DMS79 treated with DMSO at 0.1 percent for 48 hours (cell line): ENCODE measurements at places on chromosomes 3 and 15.
A peak's percentile ranks its signal among the peaks of the same experiment; 100 is the strongest.

GRCh38 chr15:64599716-64600115, 139.3 kb downstream of the ZNF609 start:
- peak; percentile 10 for DNase-seq

DNA sequence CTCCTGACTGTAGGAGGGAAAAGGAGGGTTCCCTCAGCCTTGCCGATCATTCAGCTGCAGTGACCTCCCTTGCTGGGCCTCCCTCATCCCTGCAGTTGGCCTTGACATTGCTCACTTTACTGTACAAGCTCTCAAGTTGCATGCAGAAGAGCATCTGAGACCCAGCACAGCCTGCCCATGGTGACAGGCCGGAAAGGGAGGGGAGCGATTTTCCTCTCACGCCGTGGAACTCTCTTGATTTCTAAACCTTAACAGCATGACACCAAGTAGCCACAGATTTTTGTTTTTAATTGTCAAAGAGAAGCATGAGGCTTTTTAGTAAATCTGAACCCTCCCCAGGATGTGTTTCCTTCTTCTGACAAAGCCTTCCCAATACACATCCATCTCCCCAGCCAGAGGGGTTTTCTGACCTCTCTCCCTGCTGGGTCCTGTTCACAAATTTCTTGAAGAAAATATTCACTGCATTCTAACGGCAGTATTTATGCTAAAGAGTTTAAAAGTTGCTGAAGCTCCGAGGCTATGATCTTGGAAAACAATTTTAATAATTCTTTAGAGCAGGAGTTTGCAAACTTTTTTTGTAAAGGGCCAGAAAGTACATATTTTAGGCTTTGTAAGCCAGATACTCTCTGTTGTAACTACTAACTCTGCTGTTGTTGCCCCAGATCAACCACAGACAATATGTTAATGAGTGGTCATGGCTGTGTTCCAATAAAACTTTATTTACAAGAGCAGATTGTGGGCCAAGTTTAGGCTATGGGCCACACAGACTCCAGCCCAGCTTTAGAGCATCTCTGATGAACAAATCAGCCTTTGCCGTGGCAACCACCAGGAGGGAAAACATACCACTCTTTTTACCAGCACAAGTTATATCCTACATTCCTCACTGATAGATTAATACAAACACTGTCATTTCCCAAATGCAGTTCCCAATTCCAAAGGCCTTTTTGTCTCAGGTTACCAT, 34.8 kb downstream of the LMCD1 start:
- DNase-seq: no peak

DNA sequence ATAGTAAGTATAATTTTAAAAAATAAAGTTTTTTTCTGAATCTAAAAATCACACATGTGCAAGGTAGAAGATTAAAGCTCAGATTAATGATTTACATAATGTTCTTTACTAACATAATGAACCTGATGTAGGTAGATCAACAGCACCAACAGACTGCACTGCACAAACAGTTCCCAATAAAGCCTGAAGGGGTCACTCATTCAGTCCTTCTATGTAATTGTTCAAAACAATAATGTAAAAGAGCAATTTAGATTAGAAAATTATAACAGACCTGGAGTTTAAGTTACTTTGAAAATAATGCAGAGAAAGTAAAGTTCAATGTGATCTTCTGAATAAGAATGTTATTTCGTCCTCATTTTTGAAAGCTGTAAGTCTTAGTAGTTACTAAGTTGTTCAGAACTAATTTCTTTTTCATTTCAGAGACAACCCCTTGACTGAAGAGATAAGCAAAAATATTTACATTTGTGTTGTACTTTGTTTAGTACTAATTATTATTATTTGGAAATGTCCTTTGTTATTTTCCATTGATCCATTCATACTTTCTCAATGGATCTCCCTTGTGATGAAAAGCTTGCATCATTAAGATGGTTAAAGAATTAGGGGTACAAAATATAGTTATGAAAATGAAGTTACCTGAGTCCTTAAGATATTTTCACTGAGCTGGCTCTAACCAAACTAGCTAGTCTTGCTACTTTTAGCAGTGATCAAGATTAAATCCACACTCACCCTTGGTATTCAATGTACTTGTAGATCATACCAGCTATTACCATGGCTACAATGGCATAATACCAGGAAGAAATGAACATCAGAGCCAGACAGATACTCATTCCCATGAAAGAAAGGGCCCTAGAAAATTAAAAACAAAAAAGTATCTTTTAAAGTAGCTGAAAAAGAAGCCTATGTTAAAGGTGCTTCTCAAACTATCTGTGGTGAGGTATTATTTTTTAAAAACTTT, 16.8 kb downstream of the EMC4 start:
- no peak for DNase-seq

GRCh38 chr3:70989174-70989573, 594.4 kb downstream of the FOXP1 start:
- DNase-seq: no peak

- peak; percentile 68 for DNase-seq
Measured at GRCh38 chr15:58562135-58562534, 130.3 kb downstream of the LIPC start.

- DNase-seq: no peak
Measured at GRCh38 chr15:64305261-64305660, 50.7 kb downstream of the CSNK1G1 start.

DNA sequence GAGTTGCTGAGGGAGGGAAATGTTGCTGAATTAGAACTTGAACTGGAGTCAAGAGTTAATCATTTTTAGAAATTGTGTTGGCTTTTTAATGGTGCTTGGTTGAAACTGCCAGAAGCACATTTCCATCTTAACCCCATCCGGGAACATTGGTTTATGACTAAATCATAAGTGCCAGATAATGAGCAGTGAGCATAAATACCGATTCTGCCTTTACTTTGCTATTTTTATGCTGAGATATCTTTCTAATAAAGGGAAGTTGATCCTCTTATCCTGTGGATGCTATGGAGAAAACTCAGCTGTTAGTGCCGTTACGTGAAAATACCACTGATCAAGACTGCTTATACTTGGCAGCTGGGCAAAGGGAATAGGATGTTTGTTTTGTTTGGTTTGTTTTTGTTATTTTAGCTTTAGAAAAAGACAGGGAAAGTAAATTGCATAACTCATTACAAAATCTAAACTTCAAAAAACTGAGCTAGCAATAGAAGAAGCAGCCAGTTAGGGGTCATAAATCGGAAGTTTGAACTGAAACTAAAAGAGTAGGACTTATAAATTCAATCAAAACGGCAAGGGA, 813.1 kb downstream of the NAALADL2 start:
- no peak for DNase-seq

DNA sequence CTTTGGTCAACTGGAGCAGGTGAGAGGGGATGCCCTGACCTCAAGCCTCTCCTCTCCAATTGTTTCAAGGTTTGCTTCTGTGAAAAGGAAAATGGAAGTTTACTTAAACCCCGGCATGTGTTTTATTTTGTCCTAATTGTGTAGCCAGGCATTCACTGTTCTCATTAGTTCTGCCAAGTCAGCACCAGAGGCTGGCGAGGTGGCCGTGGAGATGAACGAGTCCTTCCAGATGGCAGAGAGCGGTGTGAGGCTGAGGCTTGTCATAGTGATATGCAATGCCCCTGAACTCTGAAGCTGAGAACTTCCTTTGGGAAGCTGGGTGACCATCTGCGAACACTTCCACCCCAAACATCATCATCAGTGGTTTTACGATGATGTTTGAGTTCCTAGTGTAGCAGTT, 199.6 kb downstream of the TJP1 start:
- DNase-seq: no peak

- no peak for DNase-seq
Measured at GRCh38 chr3:127690823-127691452, 18.2 kb downstream of the ABTB1 start.

DNA sequence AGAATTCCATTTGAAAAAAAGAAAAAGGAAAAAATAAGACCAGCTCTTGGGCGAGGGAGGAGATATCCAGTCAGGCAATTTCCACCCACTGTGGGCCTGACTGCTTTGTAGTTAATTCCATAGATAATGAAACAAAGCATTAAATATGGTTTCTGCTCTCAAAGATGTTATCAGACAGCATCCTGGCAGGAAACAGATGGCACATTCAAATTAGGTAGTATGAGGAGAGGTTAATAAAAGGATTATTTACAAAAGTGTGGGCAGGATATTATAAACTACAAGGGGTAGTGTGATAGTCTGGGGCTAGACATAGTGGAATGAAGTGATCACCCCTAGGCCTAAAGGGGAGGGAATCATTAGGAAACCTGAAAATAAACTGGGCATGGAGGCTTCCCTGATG, 193.2 kb downstream of the CLSTN2 start:
- no peak for DNase-seq

- no peak for DNase-seq
Measured at GRCh38 chr3:99780749-99781148, 36.9 kb upstream of the CMSS1 start.

DNA sequence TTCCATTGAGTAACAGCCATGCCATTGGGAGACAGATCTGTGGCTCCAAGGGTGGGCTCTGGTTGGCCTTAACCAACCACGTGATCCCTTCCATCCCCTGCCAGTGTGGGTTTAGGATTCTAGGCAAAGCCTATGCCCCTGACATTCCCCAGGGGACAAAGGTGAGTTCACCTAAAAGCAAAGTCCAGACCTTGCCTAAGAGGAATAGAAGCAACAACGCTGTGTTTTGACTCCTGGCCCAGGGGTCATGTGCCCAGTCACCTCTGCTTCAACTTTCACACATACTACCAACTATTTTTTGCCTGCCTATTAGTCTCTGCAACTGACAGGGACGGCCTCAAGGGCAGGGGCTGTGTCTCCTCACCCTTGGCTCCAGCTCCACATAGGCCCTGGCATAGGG, 42.0 kb downstream of the FAM3D start:
- no peak for DNase-seq

DNA sequence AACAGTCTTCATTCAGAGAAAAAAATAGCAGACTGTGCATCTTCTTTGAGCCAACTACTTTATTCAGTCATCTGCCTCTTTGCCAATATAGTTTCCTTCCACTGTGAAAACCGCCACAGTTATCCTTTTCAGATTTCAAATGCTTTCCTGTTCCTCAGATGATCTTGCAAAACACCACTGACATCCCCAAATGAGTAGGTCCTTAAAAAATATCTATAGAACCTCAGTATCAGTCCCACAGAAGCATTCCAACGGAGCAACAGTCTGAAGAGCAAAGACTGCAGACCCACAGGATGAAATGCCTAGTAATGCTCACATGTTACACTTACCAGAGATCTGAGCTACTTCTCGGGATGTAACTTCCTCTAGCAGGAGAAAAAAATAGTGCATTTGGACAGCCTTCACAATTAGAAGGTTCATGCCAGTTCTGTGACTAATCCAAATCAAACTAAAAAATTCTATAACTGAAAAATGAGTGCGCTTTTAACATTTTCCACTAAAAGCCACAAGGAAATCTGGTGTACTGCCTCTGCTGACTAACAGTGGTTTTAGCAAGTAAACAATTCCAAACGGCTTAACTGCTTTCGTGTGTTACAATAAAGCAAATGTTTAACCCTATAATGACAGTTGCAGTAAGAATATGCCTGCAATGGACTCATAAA, at the start of gene ANKRD28:
Gene ANKRD28 (minus strand): TSS at position 338 of the 662 bp plus-strand sequence. CDS start 1,458 bp downstream, outside the sequence.
- DNase-seq: no peak

- no peak for DNase-seq
Measured at GRCh38 chr3:8891303-8891702, 72.0 kb downstream of the RAD18 start.

DNA sequence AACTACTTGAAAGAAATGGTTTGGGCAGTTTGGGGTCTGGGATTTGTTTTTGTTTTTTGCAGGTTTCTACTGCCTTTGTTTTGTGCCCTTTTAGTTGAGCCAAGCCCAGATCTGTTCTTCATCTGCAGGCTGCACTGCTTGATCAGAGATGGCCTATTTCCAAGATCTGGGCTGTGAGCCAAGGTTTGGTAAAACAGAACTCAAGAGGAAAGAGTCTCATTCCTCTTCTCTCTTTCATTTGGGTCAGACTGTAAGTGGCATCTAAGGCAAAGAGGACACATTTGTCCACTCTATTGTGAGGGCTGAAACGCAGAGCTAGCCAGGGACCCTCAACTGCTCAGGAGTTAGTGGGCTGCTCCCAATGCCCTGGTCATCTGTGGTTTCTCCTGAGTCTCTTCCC, 104.4 kb upstream of the UBE3A start:
- peak; percentile 18 for DNase-seq

- DNase-seq: no peak
Measured at GRCh38 chr15:99117563-99118257, 12.8 kb downstream of the SYNM start.

DNA sequence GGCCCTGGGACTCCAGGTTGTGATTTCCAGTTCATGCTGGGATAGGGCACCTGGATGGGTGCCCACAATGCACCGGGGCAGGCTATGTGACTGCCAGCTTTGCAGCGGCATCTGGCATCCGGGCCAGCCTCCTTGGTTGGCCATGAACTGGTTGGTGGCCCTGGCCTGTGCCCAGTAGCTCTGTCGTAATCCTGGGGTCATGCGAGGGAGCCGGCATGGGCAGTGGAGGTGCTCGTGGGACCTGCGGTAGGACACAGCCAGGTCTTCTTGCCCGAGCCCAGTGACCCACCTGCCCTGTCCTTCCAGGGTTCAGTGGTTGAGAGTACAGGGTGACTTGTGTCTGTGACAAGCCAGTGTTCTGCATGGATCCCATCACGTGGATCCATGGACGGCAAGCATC, 237.9 kb downstream of the SNRPN start:
- no peak for DNase-seq

- DNase-seq: no peak
Measured at GRCh38 chr3:195226900-195227447, 44.0 kb downstream of the XXYLT1 start.

- no peak for DNase-seq
Measured at GRCh38 chr15:53437366-53437765, 322.1 kb downstream of the WDR72 start.

GRCh38 chr3:127585163-127585812, 5.2 kb downstream of the TPRA1 start:
- DNase-seq: peak; percentile 75

- DNase-seq: peak; percentile 62
Measured at GRCh38 chr15:80483725-80484161, 79.6 kb downstream of the ARNT2 start.

DNA sequence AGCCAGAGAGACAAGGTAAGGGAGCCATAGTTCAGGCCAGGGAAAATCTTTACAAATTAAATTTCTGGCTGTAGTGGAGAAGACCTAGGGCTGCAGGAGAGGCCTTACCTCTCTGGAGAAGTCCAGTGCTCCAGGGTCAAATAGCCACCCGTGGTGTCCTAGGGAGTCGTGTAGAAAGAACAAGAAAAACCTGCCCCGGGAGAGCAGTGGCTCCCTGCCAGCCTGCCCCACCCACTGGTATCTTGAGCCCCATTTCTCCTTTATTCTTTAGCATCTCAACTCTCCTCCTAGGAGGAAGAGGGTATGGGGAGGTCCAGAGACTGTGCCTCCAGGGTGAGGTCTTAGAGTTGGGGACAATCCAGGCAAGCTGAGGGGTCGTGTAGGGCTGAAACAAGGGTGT, 32.1 kb upstream of the NTRK3 start:
- DNase-seq: no peak

- peak; percentile 43 for DNase-seq
Measured at GRCh38 chr15:82105451-82106215, 59.8 kb upstream of the MEX3B start.

DNA sequence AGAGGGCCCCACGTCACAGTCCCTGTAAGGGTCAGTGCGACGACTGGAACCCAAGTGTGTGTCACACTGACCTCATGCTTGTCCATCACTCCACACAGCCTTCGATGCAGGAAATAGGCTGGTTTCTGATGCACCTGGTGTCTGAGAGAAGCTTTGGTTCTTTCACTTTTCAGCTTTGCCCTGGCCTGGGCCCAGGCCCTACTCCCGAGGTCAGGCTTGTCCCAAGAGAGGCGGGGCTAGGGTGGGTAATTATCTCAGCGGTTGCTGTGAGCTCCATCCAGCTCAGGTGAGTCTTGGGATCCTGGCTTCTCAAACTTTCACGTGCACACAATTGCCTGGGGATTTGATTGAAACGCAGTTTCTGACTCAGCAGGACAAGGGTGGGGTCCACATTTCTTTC, 19.6 kb upstream of the CHRNB4 start:
- no peak for DNase-seq
